ENCODE measurements at places on chromosomes 6 and 20. TPM values are rescaled to one million over a fixed set of nuclear protein-coding genes. Genes with fewer than 3 reads are reported as not detected.

Gene COX7A2
- total RNA-seq = 301 TPM

Gene MKKS
- 16.3 TPM for total RNA-seq

Gene C20orf141
- total RNA-seq = 0.36 TPM

Gene NTSR1
- total RNA-seq = 0.16 TPM

Gene C20orf96
- total RNA-seq = 11.2 TPM

Gene DXO
- 11.1 TPM for total RNA-seq
